ENCODE measurements at places on chromosomes 1 and 21.

GRCh38 chr1:44636688-44637598 lies 37.3 kb downstream of the TMEM53 start:
- DNase-seq: no peak

DNA sequence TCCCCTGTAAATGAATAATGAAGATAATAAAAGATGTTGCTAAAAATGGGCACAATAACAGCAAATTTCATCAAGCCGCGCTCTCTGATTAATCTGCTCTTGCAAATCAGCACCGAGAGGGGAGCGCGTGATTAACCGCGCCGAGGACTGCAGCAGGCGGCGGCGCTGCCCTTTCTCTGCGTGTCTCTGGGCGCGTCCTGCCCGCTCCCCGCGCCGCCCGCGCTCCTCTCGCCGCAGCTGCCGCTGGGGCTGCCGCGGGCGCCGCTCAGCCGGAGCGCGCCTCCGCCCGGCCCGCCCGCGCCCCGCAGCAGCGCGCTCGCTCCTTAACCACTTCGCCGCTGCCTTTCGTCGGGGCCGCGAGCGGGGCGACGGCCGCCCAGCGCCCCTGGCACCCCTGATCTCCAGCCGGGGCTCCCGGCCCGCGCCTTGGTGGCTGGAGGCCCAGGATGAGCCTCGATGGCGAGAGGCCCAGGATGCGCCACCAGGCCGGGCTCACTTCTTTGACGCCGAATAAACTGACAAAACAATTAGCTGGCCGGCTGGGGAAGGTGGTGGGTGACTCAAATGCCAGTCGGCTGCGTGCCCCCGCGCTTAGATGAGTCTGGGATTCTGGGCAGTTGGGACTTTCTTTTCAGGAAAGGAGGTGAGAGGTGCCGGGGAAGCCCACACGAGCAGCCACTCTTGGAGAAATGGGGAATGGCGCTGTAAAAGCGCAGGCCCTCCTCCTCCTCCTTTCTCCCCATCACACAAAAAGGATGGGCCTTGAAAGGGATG lies 221.4 kb upstream of the PKN2 start:
- DNase-seq: no peak

- no peak for DNase-seq
Measured at GRCh38 chr1:243680860-243681259, 169.2 kb downstream of the AKT3 start.

DNA sequence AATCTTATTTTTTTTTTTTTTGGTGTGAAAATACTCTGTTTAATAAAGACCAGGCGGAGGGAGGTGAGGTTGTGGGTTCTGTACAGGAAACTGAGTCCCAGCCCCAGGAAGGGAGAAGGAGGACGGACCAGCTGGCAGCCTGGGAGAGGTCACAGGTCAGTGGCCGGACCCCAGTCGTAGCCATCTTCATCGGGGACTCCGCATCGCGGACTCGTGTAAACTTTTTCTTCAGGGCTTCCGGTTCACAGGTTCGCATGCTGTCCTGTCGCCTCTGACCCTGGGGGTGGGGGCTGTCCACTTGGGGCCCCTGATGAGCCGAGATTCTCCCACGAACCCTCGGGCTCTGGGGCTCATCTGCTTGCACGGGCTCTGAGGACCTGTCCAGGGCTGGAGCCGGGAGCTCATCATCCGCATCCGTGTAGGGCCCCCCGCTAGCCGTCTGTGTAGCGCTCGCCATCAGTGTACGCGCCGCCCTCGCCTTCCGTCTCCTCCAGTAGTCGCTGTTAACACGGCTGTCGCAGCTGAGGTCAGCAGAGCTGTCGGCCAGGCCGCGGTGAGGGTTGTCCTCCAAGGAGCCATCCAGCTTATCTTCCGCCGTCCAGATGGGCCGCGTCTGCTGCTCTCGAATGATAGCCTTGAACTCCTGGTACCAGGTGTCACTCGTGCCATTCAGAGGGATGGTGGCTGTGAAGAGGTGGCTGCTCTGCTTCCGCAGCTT lies 975.7 kb upstream of the PRMT6 start:
- no peak for DNase-seq

DNA sequence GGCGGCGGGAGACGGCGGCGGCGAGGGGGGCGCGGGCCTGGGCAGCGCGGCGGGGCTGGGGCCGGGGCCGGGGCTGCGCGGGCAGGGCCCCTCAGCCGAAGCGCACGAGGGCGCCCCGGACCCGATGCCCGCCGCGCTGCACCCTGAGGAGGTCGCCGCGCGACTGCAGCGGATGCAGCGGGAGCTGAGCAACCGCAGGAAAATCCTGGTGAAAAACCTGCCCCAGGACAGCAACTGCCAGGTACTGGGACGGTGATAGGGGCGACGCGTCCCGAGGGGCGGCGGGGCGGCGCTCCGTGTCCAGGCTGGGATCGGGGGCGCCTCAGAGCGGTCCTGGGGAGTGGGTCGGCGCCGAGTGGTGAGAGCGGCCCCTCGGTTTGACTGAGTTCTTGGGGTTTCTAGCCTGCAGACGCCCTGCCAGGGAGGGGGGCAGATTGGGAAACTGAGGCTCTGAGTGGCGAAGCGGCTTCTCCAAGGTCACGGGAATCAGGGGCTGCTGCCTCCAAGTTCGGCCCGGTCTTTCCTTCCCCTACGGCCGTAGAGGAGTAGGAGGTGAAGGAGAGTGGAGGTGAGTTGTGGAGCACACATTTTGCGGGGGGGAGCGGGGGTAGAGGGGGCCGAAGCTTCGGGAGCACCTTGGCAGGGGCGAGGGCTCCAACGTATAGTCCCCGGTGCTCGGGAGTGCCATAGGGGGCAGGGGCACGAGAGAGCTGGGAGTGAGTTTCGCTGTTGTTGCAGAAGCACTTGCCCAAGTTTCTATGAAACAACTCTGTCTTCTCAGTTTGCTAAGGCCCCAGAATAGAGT lies 508 bp downstream of the RAVER2 start:
- no peak for DNase-seq

DNA sequence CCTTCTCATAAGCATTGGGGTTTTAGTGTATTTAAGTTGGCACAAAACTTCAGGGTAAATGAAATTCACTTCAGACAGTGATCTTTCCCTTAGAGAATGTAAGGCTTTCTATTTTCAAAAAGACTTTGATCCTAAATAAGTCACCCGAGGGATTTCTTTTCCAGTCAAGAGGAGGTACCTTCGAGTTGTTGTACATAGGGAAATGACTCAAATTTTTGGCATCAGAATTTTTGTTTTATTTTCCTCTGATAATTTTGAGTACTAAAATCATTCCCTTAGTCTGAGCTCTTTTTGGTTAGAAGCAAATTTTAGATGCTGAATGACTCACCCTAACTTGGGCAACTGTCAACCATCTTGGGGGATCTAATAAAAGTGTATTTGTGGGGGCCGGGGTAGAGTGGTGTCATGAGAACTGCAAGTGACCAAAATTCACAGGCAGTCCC lies 193.9 kb downstream of the DHRS3 start:
- DNase-seq: no peak

- no peak for DNase-seq
Measured at GRCh38 chr1:154730986-154731489, 123.1 kb upstream of the ADAR start.

- peak; percentile 37 for DNase-seq
Measured at GRCh38 chr1:112704934-112705627, 1.8 kb downstream of the RHOC start.

GRCh38 chr21:38770660-38771059 lies 35.1 kb upstream of the ETS2 start:
- no peak for DNase-seq

DNA sequence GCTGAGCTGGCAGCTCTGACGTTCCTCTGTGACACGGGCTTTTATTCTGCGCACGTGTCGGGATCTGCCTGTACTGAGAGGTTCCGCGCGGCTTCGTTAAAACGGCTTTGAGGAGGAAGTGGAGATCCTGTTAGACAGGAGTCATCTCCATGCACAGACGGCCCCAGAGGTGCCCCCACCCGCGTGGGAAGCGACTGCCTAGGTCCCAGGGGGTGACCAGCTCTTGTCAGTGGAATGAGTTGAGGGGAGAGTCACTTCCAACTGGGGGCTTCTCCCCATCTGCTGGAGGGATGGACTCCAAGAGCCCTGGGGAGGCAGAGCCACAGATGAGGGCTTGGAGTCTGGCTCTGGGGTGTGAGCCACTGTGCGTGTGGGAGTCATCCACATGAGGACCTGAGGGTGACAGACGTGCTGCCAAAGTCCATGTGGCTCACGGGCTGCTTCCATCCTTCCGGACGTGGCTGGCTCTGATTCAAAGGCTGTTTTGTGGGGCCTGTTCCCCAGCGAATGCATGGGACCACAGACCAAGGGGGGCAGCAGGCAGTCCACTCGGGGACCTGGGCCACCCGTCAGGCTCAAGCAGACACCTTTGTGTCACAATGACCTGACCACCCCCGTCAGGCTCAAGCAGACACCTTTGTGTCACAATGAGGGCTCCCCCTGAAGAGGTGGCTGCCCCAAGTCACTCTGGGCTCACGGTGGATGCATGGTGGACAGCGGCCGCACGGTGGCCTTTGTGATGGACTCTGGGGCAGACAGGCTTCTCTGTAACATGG lies 26.8 kb downstream of the PTTG1IP start:
- peak; percentile 33 for DNase-seq

GRCh38 chr1:192008281-192008825 lies 149.9 kb upstream of the RGS18 start:
- no peak for DNase-seq

DNA sequence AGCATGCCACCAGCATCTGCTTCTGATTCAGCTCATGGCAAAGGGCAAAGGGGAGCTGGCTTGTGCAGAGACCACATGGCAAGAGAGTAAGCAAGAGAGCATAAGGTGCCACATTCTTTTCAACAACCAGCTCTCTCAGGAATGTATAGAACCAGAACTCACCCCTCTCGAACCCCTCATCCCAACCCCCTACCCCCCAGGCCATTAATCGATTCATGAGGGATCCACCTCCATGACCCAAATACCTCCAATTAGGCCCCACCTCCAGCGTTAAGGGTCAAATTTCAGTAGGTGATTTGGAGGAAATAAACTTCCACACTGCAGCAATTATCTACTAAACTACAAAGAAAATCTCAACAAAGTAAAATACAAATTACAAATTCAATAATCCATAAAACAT lies 32.2 kb upstream of the LRRC7 start:
- no peak for DNase-seq

DNA sequence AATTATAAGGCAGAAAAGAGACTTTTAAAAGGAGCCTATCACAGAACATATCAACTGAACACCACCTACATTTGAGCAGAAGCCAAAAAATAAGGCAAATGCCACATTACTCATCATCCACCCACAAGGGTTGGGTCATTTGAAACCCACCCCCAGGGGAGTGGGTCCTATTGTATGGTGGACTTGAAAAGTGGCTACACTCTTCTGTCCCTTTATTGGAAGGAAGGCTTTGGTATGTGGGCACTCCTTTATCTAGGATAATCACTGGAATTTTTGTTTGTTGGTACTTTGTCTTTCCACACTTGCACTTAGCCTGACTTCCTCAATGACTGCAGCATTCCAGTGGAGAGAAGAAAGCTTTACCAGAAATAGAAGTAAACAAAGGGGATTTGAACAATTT lies 157.2 kb upstream of the COL11A1 start:
- DNase-seq: no peak

GRCh38 chr1:205770618-205771017 lies 4.7 kb downstream of the RAB29 start:
- DNase-seq: no peak

DNA sequence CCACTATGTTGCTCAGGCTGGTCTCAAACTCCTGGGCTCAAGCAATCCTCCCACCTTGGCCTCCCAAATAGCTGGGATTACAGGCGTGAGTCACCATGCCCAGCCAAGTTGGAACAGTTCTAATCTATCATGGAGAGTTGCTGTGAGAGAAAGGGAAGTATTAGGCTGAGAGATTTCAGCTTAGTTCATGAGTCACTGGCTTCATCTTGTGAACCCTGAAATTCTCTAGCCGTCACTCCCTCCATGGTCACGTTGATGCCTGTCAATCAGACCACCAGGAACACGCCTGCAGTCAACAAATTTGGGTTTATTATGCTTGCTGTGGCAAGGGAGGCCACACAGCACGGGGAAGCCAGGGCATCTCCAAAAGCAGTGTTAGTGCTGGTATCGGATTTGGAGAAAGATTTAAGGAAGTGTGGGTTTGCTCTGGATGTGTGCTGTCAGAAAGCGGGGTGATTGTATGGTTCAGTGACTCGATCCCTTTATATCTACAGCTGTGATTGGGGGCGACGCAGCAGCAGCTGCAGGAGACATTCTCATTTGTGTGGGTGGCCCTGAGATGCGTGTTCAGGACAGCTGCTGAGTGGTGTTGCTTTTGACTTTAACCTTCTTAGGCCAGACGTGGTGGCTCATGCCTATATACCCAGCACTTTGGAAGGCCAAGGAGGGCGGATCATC lies 18.7 kb downstream of the UQCRHL start:
- DNase-seq: no peak

DNA sequence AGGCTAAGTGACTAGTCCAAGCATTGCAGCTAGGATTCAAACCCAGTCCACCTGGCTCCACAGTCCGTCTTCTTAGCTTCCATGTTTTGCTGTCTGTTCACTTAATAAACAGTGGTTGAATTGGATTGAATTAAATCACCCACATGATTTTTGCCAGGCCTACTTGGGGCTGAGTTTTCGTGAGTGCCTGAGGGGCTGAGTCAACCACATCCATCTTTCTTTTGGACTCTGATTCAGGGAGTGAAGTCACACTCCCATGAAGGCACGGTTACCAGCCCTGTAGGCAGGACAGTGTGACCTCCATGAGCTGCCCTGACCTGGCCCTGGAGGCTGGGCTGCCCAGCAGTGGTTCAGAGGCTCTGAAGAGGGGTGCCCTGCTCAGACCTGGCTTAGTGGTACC lies 123.7 kb downstream of the ACTL8 start:
- no peak for DNase-seq

DNA sequence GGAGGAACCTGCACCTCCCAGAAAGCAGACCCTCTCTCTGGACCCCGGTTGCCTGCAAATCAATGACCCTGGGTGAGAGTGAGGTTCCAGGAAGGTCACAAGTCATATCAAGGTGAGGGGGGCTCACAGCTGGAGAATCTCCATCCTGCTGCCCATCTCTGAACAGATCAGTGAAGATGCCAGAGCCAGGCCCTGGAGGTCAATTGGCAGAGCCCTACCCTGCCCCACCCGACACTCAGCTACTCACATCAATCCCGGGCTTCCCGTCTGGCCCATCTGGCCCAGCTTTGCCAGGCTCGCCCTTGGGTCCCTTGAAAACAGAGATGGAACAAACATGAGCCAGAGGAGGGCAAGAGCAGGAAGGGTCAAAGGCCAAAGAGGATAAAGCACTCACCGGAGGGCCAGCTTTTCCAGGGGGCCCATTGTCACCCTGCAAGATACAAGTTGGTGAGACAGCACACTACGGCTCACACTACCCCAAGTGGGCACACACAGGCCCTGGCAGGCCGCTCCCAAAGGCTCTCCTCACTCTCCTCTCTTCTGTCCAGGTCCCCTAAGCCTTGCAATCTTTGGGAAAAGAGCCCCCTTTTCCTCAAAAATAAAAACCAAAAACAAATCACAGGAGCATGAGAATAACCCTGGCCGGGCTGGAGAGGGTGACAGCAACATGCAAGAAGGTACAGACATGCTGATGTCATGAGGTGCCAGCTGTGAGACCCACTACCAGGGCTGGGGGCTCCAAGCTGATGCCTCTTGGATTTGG lies 2.9 kb downstream of the COL9A2 start:
- DNase-seq: no peak

- DNase-seq: no peak
Measured at GRCh38 chr1:168312718-168313604, 32.3 kb downstream of the TBX19 start.

GRCh38 chr1:172405912-172406311 lies 14.6 kb upstream of the C1orf105 start:
- DNase-seq: no peak

Data from hypothalamus (tissue), 51 donors.